Myocyte (in vitro differentiated cells): ENCODE measurements at places on chromosomes 7 and 10.

- no peak for DNase-seq
These were observed 11.9 kb upstream of the COL1A2 start for GRCh38 chr7:94382746-94383145.

DNA sequence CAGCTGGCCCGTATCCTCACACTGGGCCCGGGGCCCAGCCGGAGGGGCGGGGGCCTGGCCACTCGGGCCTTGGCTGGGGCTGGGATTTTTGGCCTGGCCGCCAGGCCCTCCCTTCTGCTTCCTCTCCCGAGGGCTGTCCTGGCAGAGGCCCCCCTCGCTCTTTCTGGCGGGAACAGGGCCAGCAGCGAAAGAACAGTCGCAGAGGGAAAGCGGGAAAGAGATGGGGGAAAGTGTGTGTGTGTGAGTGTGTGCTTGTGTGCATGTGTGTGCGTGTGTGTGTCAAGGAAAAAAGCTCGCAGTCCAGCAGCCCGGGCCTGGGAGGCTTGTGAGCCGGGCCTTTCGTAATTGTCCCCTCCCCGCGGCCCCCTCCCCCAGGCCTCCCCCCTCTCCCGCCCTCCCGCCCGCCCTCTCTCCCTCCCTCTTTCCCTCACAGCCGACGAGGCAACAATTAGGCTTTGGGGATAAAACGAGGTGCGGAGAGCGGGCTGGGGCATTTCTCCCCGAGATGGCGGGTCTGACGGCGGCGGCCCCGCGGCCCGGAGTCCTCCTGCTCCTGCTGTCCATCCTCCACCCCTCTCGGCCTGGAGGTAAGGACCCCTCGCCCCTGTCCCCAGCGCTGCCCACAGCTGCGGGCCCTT, at the start of gene ELN:
TSS of gene ELN (plus strand) at position 491 of the 638 bp plus-strand sequence. CDS start at position 506, 15 bp downstream.
- DNase-seq, result no peak

- DNase-seq, result no peak
These were observed 19.3 kb downstream of the ZRANB1 start for GRCh38 chr10:124961248-124961570.

DNA sequence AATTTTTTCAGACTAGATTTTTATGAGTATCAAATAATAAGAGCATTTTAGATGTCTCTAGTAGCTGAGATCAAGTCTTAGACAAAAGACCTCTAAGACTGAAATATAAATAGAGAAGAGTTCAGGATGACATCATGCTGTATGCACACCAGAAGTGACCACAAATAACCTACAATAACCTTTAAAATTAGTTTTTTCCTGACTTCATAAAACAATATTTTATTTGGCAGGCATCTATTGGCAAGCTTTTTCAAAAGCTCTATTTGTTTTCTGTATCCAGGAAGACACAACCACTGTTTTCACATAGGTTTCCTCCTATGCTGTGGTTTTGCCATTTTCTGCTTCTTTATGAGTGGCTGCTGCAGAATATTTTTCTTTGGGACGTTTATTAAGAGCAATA, 359.1 kb downstream of the CRPPA start:
- DNase-seq, result peak; percentile 81

DNA sequence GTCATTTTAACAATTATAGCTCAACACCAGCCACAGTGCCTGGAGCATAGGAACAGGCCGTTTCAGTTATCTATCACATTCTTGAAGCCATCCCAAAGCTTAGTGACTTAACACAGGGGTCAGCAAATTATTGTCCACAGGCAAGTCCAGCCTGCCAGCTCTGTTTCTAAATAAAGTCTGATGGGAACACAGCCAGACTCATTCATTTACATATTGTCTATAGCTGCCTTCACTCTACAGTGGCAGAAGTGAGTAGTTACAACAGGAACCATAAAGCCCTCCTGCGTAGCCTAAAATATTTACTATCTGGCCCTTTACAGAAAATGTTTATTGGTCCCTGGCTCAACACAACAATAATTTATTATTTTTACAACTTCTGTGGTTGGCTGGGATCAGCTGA, 407.5 kb upstream of the AUTS2 start:
- no peak for DNase-seq

DNA sequence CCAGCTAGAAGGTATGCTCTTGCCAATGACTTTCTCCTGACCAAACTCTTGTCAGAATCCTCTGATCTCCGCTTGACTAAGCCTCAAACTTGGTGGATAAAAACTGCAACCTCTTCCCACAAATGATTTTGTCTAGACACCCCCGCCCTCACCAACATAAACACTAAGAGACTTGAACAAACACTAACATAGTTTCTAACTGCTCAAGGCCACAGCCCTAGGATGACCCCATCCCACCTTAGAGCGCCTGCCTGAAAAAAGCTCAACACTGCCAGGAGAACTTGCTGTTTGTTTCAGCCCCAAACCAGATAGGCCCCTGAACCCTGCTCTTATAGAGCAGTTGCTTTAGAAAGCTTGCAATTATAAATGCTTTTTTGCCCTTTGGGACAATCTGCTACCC, 71.8 kb downstream of the LRRN3 start:
- no peak for DNase-seq

DNA sequence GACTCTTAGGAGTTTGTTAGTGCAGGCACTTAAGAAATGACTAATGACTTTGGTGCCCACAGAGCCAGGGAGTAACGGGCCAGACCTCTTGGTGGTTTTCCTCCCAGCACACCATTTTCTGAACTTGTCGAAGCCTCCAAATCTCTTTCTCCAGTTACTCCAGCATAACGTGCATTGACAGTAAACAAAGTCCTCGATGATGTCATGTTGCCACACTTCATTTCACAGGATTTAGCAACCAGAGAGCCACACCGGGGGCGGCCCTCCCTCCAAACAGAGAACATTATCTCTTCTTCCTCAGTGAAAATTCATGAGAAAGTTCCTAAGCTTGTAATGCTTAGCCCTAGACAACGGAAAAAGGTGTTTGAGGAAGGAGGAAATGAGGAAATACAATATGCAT, 4.0 kb upstream of the SVOPL start:
- no peak for DNase-seq

- no peak for DNase-seq
These were observed 10.8 kb upstream of the SFRP5 start for GRCh38 chr10:97782455-97783228.

DNA sequence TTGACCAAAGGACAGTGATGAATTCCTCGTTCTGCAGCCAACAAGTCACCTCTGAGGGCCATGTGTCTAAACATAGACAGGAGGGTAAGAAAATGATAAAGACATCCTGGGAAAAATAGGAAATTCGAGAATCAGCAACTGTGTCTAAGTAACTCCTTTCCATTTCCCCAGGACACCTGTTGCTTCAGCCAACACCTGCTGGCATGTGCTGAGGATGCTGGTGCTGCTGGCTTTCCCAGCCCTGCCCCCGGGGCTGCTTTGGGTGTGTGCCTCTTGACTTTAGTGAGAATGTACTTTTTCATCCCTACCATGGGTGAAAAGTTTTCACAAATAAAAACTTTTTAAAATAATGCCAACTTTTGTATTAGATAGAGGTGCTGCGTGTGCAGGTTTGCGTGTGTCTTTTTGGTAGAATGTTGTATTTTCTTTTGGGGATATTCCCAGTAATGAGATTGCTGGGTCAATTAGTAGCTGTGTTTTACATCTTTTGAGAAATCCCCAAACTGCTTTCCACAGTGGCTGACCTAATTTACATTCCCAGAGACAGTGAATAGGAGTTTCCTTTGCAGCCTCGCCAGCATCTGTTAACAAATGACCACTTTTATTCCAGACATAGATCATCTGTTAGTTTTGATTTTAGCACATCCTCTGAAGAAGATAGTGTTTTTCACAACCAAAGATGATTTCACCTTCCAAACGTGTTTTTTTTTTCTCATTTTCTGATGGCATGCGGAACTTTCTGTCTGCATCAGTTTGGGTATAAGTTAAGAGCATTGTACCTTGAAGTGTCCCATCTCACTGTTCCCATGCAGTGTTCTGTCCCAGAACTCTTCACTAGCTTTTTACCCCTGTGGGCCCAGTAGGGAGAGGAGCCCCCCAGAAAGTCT, 104.2 kb upstream of the ACBD5 start:
- DNase-seq, result no peak

DNA sequence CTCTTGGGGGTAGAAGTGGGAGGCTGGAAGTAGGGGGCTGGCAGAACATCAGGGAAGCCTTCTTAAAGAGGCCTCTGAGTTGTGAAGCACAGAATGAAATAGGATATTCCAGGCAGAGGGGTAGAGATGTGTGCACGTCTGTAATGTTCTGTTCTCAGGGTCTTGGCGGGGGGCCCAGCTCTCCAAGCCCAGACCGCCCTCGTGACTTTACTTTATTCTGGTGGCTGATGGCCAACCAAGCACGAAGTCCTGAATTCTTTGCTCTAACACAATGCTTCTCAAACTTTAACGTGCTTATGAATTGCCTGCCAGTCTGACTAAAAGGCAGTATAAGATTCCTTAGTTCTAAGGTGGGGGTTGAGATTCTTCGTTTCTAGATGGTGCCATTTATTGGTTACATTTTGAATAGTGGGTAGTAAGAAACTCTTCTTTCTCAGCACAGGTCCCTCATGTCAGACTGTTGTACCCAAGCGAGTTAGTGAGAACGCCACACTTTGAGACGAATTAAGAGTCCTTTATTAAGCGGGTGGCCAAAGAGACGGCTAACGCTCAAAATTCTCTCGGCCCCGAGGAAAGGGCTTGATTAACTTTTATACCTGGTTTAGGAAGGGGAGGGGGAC, 8.2 kb downstream of the PRXL2A start:
- DNase-seq, result no peak

DNA sequence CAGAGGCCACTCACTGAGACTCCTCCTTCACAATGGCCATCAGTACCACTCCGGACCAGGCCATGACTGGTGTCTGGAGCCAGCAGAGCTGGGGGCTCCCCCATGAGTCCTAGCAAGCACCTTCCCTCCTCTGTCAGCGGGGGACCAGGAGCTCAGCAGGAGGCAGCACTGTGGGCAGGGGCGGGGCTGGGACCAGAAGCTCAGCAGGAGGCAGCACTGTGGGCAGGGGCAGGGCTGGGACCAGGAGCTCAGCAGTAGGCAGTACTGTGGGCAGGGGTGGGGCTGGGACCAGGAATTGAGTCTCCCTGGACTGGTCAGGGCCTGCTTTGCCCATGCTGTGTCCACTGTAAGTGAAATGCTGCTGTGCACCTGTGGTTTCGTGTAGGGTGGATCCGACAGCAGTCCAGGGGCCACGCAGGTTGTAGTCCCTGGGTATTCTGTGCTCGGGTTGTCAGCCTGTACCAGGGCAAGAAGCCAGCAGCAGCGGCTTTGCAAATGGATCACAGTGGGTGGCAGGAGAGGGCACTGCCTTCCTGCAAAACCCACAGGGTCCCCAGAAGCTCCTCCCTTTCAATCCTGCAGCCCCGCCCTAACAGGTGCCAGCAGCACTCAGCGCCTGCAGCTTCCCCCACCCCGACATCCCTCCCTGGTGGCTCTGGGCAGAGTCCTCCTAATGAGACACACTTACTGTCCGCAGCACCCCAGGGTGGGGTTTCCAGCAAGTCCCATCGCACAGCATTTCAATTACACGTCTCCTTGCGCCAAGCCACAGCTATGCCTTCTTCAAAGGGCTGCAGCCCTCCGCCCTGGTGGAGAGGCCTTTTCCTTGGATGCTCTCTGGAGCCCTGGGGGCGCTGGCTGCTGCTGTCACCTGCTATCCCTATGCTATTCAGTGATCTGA, 220.5 kb downstream of the TCERG1L start:
- no peak for DNase-seq

DNA sequence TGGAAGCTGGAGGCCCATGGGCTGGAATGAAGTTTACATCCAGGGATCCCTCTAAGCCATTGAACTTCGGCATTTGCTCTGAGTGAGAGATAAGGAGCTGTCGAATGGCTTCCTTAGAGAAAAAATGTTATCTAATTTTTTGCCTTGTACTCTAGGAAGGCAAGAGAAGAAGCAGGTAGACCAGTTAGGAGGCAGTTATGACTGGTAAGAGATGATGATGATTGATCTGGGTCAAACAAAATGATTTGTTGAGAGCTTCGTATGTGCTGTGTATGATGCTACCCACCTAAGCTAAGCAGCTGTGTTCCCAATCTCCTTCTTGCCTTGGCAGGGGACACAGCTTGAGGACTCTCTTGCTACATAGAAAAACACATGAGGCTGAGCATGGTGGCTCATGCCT, 370.2 kb downstream of the LRMDA start:
- DNase-seq, result no peak

DNA sequence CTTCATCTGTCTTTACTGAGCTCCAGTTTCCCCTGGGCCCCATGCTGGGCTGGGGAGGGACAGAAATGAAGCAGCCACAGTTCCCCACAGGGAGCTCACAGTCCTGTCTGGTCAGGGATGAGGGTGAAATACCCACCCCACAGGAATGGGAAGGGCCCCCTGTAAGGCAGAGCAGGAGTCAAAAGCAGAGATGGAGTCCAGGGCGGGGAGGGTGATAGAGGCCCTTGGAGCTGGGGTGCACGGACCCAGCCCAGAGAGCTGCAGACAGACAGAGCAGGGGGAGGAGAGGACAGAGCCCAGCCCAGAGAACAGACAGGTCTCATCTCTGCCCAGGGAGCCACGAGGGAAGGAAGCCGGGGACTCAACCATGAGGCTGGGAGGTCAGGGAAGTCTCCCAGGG, 34.9 kb upstream of the ZNF488 start:
- no peak for DNase-seq

GRCh38 chr7:135757719-135758411, 9.3 kb upstream of the FAM180A start:
- DNase-seq, result peak; percentile 75

GRCh38 chr7:19928247-19928646, 154.8 kb upstream of the TMEM196 start:
- peak; percentile 18 for DNase-seq

- no peak for DNase-seq
These were observed 79.6 kb downstream of the INSIG1 start for GRCh38 chr7:155377071-155377837.

GRCh38 chr7:108442039-108442568, 14.1 kb downstream of the NRCAM start:
- peak; percentile 99 for DNase-seq

DNA sequence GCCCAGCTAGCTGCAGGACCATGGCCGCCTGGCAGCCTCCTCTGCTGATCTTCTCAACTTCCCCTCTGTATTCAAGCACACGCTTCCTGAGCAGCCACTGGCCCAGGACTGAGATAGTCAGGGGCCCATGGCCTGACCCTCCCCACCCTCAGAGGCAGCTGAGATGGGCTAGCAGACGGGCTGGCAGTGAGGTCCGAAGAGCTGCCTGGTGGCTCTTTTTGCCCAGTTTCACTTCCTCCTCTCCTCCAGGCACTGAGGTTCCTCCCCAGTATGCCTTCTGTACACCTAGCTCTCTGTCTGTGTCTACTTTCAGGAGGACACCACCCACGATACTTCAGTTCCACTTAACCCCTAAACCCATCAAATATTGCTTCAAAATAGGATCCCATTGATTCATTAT, 395.6 kb downstream of the TNS3 start:
- DNase-seq, result no peak

- peak; percentile 45 for DNase-seq
These were observed 45.0 kb upstream of the DIP2C start for GRCh38 chr10:734481-734880.
